ENCODE measurements at places on chromosomes 13 and 19.

DNA sequence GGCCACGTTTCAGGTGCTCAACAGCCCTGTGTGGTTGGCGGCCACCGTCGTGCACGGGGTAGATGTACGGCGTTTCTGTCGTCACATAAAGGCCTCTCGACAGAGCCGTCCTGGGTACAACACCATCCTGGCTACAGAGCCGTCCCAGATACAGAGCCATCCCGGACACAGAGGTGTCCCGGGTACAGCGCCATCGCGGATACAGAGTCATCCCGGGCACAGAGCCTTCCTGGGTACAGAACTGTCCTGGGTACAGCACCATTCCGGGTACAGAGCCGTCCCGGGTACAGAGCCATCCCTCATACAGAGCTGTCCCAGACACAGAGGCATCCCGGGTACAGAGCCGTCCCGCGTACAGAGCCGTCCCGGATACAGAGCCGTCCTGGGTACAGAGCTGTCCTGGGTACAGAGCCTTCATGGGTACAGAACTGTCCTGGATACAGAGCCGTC is 222.7 kb upstream of the SOX1 start:
- DNase-seq, result no peak

- no peak for DNase-seq
Measured at GRCh38 chr19:33713194-33713593, 83.5 kb upstream of the KCTD15 start.

- DNase-seq, result no peak
Measured at GRCh38 chr19:32397671-32398101, 7.9 kb upstream of the DPY19L3 start.

DNA sequence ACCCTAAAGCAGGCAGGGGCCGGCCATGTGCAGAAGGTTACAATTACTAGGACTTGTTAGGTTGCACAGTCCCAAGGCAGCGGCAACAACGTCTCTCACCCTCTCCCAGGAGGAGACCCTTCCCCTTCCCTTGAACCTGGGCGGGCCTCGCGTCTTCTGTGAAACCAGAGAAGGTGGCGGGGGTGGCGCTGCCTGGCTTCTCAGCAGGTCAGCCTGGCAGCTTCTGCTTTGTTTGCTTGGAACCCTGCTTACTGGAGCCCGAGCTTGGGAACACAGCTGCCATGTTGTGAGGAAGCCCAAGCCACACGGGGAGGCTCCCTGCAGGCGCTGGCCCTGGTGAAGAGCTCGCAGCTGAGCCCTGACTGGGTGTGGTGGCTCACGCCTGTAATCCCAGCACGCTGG is 15.5 kb downstream of the MKNK2 start:
- no peak for DNase-seq

GRCh38 chr13:28031220-28031895 is 42.9 kb upstream of the URAD start:
- no peak for DNase-seq

- DNase-seq, result no peak
Measured at GRCh38 chr19:35000647-35001501, 751 bp downstream of the GRAMD1A start.

DNA sequence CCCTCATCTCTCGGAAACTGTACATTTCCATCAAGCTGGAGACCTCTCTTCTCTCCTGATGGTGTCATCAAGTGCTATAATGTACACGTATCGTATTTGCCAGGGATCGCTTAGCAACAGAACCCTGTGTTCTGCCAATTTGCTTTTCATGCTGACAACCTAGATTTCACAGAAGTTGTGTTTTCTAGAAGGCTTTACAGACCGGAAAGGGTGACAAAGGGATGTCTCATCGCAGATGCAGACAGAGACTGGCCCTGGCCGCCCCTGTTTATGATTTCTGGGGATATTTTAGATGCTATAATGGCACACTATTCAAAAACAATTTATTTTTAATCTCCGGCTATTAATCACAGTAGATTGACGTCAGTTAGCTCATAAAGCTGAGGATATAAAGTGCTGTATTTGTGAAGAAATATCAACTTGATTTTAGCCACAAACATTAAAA is 291.4 kb downstream of the IRS2 start:
- no peak for DNase-seq

GRCh38 chr19:33465834-33466233 is 55.8 kb downstream of the PEPD start:
- no peak for DNase-seq

- DNase-seq, result no peak
Measured at GRCh38 chr13:66840621-66841020, 389.5 kb downstream of the PCDH9 start.

DNA sequence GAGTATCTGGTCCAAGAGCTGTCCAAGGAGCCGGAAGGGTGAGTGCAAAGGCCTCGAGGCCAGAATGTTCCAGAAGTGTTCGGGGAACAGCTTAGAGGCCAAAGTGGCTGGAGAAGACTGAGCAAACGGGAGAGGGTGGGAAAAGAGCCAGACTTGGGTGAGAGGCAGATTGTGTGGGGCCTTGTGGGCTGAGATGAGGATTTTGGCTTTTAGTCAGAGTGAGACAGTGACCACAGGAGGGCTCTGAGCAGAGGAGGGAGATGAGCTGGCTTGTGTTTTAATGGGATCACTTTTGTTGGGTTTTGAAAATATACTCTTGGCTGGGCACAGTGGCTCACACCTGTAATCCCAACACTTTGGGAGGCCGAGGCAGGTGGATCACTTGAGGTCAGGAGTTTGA is 5.6 kb downstream of the NANOS2 start:
- no peak for DNase-seq

GRCh38 chr19:3555653-3556422 is 1.5 kb downstream of the MFSD12 start:
- DNase-seq, result no peak

GRCh38 chr19:51327066-51328001 is 14.6 kb downstream of the VSIG10L start:
- no peak for DNase-seq

GRCh38 chr13:75146436-75146835 is 335.5 kb downstream of the TBC1D4 start:
- no peak for DNase-seq

- DNase-seq, result no peak
Measured at GRCh38 chr13:110466266-110466915, 95.1 kb downstream of the RAB20 start.

GRCh38 chr13:27792393-27793218 is at the start of gene GSX1:
Gene GSX1 (plus strand): TSS chr13:27792483. CDS start chr13:27792691, 208 bp downstream.
- DNase-seq, result no peak

- no peak for DNase-seq
Measured at GRCh38 chr19:55485439-55486011, 537 bp downstream of the NAT14 start.

DNA sequence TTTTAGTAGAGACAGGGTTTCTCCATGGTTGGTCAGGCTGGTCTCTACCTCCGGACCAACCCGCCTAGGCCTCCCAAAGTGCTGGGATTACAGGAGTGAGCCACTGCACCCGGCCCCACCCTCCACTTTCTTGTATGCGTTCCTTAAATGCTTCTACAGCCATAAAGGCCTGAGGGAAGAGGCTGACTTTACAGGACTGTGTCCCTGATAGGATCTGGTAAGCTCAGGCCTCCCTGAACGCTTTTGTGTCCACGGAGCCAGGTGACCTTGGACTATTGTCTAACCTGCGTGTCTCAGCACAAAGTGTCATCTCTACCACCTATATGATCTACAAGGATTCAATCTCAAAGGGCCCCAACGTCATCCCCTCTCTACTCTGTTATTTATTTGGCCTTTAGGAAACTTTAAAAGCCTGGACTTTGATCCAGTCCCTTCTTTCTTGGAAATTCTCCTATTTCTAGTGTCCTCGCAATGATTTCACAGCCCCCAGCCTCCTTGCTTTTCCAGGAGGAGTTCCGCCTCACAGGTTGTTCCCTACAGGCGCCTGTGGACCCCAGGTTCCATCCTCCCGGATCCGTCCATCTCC is 701 bp downstream of the ZNF552 start:
- no peak for DNase-seq

- DNase-seq, result no peak
Measured at GRCh38 chr19:11377756-11378155, 3.3 kb downstream of the SWSAP1 start.

GRCh38 chr19:17846146-17846545 is 1.6 kb downstream of the JAK3 start:
- DNase-seq, result no peak

- DNase-seq, result no peak
Measured at GRCh38 chr13:80437231-80437630, 96.3 kb upstream of the SPRY2 start.

GRCh38 chr19:10230173-10230860 is 814 bp downstream of the S1PR2 start:
- DNase-seq, result no peak

GRCh38 chr13:59734393-59734792 is 429.3 kb downstream of the DIAPH3 start:
- no peak for DNase-seq

DNA sequence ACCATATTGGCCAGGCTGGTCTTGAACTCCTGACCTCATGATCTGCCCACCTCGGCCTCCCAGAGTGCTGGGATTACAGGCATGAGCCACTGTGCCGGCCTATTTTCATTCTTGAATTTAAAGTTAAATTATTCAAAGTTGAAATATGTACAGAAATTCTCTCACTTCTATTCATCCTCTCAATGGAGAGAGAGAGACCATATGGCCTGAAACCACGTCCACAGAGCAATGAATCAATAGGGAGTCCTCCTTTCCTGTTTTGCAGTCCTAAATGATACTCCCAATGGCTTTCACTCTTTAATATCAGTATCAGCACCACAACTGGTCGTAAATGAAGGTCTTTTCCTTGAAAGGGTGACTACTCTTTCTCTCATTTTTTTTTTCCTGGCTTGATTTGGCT is 30.5 kb upstream of the KCTD4 start:
- no peak for DNase-seq

DNA sequence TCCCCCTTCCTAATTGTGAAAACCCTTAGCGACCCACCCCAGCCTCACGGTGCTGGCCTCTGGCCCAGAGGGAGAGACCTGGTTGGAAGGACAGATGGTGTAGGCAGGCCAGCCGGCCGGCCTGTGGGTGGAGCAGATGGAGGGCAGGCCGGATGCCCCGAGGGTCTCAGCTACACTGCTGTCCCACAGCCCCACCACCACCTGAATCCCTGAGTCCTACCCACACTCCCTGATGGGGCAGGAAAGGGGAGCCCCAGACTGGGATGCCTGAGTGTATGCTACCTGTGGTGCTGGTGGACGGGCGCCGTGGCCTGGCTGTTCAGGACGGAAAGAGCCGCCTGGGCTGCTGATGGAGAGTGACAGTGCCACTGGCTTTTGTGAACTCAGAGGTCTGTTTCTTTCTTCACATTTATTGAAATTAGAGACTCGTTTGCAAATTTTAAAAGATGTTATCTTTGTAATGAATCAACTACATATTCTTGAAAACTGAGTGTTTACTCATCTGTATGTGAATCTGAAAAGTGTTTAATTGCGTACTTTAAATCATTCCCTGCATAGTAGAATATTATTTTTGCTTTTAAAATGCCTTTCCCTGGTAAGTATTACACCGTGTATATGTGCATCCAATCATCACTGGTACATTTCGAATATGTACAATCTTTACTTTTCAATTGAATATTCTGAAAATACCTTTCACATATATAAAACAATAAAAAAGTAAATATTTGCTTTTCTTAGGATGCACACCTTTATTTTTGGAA is 35.7 kb downstream of the TFDP1 start:
- no peak for DNase-seq

DNA sequence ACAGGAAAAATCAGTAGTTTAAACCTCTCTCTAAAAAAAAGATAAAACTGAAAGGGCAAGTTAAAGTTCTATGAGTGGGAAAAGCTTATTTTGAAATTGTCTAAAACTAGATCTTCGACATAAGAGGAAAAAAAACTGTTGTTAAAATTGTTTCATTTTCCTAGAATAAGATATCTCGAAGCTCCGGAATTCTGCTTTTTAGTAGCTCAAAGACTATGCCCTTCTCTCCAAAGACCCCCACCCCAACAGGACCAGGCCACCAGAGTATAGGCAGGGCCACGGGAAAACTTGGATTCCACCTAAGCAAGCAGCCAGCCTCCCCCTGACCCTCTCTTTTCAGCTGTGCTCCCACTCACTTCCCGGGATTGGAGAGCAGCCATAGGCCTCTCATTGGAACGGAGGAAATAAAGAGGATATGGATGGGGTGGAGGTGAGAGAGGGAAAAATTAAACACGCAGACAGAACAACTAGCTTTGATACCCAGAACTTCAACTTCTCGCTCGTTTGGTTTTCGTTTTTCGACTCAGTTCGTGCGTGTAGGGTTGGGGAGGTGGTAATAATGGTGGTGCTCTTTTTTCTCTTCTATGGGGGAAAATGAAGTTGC is 3.0 kb downstream of the POU4F1 start:
- no peak for DNase-seq

- no peak for DNase-seq
Measured at GRCh38 chr19:45117167-45117594, 24.2 kb downstream of the PPP1R37 start.

GRCh38 chr13:31154939-31155338 is 6.8 kb downstream of the HSPH1 start:
- DNase-seq, result no peak

GRCh38 chr13:26861941-26862340 is 101.4 kb upstream of the GPR12 start:
- DNase-seq, result no peak

DNA sequence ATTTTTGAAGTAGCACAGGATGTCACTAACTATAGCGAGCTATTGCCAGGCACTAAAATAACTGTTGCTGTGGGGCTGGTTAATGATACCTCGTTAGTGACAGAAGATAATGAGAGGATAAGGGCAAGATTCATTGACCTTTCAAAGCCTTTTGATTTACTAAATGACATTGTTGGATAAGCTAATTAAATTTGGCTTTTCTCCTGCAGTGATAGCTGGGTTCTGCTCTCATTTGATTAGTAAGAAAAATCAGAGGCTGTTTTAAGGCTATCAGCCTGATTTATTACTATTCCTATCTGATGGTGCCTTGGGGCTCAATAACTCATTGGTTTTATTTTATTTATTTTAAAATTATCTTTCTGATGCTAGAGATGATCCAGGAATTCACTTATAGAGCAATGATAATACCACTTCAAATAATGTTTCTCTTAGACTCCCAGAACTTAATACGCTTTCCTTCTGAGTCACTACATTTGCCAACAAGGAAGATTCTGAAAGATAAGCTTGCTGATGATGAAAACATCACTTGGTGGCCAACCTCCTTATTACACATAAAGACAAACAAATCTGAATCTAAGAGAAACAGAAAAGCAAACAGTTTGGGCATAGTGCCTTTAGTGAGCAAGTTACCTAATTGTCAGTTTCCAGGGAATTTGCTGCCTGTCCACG is 501.3 kb upstream of the ARGLU1 start:
- no peak for DNase-seq

DNA sequence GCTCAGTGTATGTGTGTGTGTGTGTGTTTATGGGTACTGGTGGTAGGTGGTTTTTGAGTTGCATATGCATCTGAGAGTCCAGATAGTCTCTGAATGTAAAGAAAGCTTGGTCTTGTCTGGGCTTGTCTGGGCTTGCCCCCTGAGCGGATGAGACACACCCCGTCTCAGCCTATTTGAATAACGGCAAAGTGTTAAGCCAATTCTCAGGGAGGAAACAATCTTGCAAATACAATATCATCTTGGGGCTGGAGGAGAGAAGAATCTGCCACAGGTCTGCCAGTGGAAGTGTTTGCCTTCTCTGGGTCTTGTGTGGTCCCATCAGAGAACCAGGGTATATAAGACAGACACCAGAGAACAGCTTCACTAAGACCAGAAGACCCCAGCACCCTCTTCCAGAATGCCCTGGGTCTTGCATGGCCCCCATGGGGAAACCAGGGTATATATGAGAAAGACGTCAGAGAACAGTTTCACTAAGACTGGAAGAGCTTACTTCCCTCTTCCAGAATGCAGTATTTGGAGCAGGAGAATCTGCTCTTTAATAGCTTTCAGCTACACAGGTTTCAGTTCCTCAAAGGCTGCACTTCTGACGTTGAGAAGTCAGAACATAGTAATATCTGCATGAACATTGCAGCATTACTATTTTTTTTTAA is 13.3 kb downstream of the CD70 start:
- no peak for DNase-seq

All from SK-N-MC (cell line).